ENCODE measurements at places on chromosomes 11 and 22. TPM values are rescaled to one million over a fixed set of nuclear protein-coding genes. Genes with fewer than 3 reads are reported as not detected.

DNA sequence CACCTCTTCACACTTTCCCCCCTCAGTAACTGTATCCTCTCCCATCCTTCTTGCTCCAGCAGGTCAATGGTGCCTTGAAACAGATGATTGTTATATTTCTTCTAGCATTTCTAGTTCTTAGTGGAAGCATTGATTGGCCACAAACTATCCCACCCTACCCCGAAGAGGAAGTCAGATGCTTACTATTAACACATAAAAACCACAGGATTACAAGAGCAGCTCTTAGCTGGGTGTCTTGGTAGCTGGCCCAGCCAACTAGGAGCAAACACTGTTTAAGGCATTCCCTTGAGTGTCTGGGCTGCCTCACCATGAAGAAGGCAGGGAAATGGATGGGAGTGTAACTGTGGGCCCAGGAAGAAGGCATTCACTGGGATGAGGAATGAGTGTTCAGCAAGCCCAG lies 176.6 kb downstream of the GRIK4 start:
- no peak for DNase-seq

DNA sequence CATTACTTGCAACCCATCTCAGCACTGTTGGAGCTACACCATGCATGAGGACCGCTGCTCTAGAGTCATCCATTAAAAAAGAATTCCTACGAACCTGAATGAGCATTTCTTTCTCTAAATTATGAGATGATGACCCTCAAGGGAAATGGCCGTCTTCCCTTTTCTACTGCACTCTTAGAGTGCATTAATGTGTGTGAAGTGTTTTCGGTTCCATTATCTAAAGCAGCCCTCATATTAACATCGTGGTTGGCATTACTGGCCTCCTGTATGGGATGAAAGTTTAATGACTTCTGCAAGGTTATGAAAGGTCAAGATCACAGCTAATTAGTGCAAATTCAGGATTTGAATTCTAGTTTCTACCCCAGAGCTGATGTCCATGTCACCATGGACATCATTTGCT lies 16.7 kb downstream of the CD44 start:
- DNase-seq, result no peak

DNA sequence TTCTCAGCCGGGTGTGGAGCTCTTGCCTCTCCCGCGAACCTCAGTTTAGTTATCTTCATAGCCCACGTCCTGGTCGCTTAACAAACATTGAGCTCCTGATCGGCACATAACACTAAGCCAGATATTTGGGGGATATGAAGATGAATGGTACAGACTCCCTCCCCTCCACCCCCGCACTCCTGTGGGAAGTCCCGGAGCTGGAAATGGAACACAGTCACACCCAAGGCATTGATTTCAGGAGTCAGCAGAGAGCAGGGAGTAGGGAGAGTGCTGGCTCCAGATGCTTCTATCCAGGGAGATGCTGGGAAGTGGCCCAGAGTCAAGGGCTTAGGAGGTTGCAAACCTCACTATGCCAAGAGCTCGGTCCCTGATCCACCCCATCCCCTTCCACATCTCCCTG lies 26.1 kb upstream of the CABP7 start:
- DNase-seq, result no peak

GRCh38 chr22:19904174-19904856 lies 37.3 kb upstream of the COMT start:
- DNase-seq, result no peak

- DNase-seq, result no peak
Observed at GRCh38 chr11:19922689-19923035, 210.0 kb downstream of the NAV2 start.

GRCh38 chr22:40585310-40585751 lies 51.2 kb downstream of the MRTFA start:
- no peak for DNase-seq

GRCh38 chr22:46011627-46012181 lies 34.7 kb upstream of the WNT7B start:
- DNase-seq, result no peak

DNA sequence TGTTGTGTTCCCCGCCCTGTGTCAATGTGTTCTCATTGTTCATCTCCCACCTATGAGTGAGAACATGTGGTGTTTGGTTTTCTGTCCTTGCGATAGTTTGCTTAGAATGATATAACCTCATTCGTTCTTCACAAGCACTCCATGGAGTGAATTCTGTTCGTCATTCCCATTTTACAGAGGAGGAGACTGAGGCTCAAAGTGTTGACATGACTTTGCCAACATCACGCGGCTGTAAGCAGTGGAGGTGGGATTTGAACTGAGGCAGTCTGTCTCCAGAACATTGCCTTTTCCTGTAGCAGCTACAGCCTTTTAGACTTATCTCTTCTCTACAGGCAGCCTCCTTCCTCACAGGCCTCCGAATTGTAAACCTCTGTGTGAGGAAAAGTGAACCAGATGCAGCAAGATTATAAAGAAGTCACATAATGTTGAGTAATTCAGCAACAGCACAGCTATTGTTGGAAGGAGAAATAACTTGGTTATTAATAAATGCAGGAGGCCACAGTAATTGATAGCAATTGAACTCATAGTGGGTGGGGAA lies 74.6 kb downstream of the MYO18B start:
- DNase-seq, result no peak

- peak; percentile 46 for DNase-seq
Observed at GRCh38 chr22:17057959-17058814, 26.6 kb upstream of the IL17RA start.

DNA sequence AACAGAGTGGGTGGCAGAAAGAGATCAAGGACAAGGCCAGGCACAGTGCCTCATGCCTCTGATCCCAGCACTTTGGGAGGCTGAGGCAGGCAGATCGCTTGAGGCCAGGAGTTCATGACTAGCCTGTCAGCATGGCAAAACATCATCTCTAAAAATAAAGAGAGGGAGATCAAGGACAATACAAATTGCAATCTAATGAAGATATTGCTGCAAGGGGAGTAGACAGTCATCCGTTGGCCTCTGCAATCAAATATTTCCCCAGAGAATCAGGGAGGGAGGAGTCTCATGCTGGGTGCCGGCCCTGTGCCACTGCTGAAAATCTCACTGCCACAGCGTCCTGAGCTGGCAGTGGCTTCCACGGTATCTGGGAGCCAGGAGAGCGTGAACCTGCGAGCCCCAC lies 19.4 kb upstream of the IL17RA start:
- no peak for DNase-seq

GRCh38 chr11:122154227-122154626 lies 38.2 kb upstream of the BLID start:
- DNase-seq, result no peak

The C11orf87 gene
- 0.69 TPM for total RNA-seq

The TLCD5 gene
- total RNA-seq, result 6.7 TPM

The HORMAD2 gene
- total RNA-seq, result not detected

The BSCL2 gene
- 21.6 TPM for total RNA-seq

All from skin of body (tissue), 3 donors.